ENCODE measurements at places on chromosomes 4 and X. TPM values are rescaled to one million over a fixed set of nuclear protein-coding genes. Genes with fewer than 3 reads are reported as not detected.

DNA sequence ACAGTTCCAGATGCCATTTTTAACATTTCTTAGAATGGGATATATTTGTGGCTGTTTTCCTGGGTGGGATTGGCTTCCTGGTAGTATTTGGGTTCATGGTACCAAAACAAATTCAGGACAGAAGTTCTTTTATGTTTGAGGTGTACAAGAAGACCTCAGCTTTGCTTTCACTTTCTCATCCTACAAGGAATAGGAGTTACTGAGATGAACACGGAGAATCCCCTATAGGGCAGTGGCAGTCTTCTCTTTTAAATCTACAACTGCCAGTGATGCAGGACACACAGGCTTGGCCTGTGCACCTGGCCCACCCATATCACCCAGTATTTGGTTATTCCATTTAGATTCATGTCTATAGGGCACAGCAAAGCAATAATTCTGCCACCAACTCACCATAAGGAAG, 35.2 kb downstream of the SLC10A7 start:
- DNase-seq, result no peak

DNA sequence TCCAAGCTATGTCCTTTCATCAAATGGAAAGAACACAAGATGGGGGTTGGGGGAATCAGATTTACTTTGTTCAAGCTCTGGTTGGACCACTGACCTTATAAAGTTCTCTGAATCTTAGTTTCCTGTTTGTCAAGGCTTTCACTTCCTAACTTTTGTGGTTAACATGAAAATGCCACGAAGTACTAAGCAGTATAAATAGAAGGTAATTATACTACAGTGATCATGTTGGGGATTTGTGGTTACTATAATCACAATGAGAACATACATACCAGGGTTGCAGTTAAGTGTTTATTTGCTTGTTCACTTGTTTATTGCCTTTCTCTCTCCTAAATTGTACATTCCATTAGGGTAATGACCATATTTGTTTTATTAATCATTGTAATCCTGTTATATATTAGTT, 53.2 kb downstream of the SPRY1 start:
- DNase-seq, result no peak

DNA sequence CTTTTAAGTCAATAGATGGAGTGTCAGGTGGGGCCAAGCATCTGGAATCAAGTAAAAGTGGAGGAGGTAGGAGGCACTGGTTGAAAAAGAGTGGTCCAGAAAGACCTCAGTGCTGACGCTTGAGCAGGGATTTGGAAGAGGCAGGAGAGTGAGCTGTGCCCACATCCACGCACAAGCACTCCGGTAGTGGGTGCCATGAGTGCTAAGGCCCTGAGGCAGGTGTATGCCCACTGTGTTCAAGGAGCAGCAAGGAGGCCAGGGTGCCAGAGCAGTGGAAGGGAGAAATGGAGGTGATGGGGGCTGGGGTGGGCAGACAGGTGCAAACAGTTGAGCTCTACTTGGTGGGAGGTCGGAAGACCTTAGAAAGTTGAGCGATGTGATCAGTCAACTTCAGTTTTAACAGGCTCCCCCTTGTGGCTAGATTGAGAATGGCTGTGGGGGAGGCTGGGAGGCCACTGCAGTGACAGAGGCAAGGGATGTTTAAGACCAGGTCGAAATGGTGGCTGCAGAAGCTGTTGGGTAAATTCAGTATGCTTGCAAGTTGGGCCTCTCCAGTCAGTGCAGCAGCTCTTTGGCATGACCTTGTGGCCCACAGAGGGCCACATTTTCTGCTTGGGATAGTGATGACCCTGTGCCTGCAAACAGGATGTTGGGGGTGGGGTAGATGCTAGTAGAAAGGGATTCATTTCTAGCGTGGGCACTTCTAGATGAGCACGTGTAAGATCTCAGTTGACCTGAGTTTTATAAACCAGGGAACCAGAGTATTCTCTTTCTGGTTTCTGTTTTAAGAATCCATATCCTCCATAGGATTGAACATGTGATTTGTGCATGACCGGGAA, 12.7 kb downstream of the TKTL1 start:
- peak; percentile 52 for DNase-seq

DNA sequence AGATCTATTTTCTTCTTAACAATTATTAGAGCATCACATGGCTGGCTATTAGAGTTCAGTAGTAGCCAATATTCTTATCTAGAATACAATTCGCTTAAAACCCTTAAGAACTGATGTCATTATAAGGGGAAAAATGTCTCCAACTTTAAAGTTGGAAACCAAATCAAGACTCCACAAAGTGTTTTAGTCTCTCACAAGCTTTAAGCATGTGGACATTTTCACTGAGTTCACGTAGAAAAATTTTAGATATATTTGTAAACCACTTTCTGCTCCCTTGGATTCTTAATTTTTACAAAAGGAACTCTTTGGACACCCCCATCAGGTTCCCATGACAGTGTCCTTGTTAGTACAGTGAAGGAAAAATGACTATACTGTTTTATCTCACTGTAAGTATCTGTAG, 123.9 kb upstream of the NAP1L5 start:
- DNase-seq, result no peak

GRCh38 chr4:148061141-148061481, 329.2 kb downstream of the ARHGAP10 start:
- no peak for DNase-seq

DNA sequence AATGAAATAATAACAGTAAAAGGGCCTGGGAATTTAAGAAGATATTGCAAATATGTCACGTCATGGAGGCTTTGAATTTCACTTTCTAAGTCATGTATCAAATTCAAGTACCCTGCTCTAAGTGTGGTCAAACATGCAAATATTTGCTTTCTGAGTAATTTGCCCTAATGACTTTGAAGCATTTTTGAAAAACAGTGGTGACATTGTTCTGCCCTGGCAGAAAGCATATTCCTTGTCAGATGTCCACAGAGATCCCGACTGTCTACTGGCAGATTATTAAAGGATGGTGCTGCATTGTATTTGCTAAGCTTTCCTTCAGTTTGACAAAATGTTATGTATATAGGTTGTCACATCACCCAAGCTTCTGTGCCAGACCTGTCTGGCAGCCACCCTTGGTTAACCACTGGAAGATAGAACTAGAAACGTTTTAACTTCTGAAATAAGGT, 92.5 kb downstream of the ANK2 start:
- no peak for DNase-seq

- DNase-seq, result no peak
Observed at GRCh38 chrX:150635952-150636351, 57.2 kb upstream of the MTMR1 start.

DNA sequence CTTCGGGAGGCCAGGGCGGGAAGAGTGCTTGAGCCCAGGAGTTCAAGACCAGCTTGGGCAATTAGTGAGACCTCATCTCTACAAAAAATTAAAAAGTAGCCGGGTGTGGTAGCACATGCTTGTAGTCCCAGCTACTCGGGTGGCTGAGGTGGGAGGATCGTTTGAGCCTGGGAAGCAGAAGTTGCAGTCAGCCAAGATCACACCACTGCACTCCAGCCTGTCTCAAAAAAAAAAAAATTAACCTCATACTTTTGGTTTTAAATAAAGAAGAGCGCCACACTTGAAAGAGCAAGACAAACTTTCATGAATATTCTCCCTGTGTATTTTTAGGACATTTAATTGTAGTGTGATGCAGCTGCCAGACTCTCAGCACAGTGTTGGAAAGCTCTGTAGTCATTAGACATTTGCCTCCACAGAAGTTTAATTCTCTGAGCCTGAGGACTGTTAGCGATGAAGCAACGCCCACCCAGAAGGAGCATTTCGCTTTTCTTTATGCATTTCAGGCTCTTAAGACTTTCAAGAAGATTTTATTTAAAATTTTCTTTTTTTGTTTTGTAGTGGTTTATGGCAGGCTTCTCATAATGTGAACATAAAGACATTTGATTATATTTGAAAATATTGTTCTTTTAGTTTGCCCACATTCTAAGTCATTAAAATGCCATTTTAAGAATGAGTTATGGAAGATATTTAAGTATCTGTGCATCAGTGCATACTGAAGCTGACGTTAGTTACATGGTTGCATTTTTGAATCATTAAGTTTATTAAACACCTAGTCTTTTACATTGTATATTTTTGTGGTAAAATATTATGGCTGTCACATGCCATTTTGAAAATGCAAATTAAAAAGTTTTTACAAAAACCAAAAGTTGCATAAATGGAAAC, 45.8 kb downstream of the DCLK2 start:
- DNase-seq, result no peak

DNA sequence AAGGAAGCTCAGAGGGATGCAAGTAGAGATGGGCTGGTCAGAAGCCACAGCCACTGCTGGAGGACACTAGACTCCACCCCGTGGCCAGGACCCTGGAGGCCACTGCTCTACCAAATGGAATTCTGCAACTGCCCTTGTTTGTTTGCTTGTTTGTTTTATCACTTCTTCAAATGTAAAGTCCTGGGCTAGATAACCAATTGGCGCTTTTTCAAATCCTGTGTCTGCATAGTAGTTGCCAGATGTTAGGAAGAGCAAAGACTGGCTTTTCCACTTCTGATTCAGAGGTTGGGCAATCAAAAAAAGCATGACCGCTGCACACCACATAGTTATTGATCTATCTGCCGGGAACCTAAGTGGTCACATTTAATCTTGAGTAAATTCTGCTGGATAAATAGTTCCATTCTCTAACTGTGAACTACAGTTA, 255.2 kb upstream of the SFRP2 start:
- no peak for DNase-seq

GRCh38 chr4:114384629-114385028, 214.0 kb upstream of the UGT8 start:
- no peak for DNase-seq

DNA sequence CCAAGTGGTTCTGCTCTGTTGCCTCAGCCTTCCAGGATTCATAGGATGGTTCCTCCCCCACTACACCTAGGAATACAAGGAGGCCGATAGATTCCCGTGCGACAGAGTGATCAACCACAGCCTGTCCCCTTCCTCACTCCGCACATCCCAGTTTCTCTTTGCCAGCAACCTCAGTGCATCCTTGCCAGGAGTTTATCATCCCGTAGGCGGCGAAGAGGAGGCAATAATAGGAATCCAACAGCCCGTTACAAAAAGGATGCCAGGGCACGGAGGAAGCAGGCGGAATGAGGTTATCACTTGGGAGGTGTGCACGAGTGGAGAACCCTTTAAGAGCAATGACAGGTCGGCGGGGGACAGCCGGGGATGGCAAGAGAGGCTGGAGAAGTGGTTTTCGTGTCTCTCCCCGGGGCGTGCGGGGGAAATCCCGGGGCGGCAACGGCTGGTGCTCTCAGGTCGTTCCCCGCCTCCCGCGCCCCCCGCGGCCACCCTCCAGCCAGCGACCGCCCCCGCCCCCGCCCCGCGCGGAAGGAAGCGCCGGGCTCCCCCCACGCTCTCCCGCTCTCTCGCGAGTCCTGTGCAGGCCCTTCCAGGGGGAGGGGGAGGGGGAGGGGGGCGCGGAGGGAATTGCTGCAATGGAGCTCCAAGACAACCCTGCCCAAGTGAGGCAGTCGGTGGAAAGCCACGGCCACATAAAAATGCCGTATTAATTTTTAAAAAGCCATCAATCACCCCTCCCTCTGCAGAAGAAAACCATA, 1.6 kb downstream of the PPP3CA start:
- peak; percentile 73 for DNase-seq

GRCh38 chr4:145176641-145177432, 3.6 kb downstream of the OTUD4 start:
- DNase-seq, result no peak

GRCh38 chr4:187236209-187236890, 512.7 kb upstream of the FAT1 start:
- DNase-seq, result no peak

- no peak for DNase-seq
Observed at GRCh38 chr4:52200339-52200725, 149.2 kb downstream of the SPATA18 start.

- DNase-seq, result no peak
Observed at GRCh38 chrX:68409194-68409593, 24.1 kb downstream of the OPHN1 start.

- DNase-seq, result no peak
Observed at GRCh38 chr4:166091912-166092510, 219.0 kb downstream of the TLL1 start.

- no peak for DNase-seq
Observed at GRCh38 chr4:133472244-133472643, 323.1 kb downstream of the PCDH10 start.

DNA sequence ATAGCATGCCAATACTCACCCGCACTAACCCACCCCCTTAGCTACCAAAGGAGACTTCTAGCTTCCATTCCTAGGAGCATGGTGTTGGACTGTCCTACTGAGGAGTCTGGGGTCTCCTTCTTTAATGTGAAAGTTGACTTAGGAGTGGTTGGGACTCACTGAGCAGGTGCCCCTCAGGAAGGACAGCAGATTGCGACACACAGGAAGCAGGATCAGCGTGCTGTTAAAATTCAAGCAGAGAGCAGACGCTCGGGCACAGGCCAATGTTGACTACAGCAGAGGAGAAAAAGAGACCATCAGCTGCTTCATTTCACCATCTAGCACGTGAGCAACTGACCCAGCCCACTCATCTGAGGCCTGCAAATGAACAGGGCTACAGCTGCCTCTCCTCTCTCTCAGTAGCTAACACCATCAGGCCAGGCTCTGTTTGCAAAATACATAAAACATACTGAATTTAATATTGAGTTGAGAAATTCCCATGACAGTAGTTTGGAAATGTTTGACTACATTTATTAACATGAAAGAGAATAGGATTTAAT, 10.8 kb downstream of the NOX1 start:
- DNase-seq, result no peak

- no peak for DNase-seq
Observed at GRCh38 chr4:56414135-56414670, 21.2 kb downstream of the PPAT start.

DNA sequence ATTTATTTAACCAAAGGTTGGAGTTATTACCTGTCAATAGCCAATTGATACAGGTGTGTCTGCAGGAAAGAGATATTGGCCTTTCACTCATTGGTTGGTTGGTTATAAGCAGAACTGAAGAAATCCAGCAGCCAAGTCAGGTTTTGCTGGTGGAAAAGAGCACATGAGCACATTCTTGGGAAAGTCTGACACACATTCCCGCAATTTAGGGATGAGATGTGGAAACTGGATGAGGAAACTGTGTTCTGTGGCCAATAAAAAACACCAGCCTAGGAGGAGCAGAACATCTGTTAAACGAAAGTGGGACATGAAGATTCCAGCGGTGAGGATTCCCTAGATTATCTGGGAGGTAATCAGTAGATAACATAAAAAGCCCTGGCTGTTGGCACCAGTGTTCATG, 567.4 kb upstream of the CPEB2 start:
- DNase-seq, result no peak

DNA sequence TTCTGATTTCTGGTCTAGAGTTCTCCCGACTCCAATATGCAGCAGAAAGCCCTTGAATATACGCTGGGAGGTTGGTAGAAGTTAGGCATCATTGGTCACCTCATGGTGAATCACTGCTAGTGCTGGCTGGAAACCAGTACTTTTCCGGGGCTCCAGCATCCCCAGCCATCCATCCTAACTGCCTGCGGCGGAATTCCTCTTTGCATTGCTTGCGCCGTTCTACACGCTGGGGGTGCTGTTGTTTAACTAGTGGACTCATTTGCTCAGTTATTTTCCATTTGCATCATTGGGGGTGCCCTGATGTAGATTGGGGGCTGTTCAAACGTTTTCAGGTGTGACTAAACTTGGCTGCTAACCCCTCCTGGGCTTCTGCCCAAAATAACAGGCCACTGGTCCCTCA, 23.3 kb upstream of the GPR50 start:
- DNase-seq, result no peak

The WDFY3 gene
- 0.05 TPM for total RNA-seq

The ERAS gene
- total RNA-seq, result not detected

The MEPE gene
- total RNA-seq, result not detected

The PPA2 gene
- 54.3 TPM for total RNA-seq

The KLHL4 gene
- not detected for total RNA-seq

The SHOX gene
- not detected for total RNA-seq

The HS6ST2 gene
- total RNA-seq, result not detected

The NAA11 gene
- total RNA-seq, result not detected

The FAM156B gene
- total RNA-seq, result 16.8 TPM

The DMRTC1B gene
- 1.7 TPM for total RNA-seq

The PCDH10 gene
- not detected for total RNA-seq
